ENCODE measurements at places on chromosomes 3 and 15. TPM values are rescaled to one million over a fixed set of nuclear protein-coding genes. Genes with fewer than 3 reads are reported as not detected.

DNA sequence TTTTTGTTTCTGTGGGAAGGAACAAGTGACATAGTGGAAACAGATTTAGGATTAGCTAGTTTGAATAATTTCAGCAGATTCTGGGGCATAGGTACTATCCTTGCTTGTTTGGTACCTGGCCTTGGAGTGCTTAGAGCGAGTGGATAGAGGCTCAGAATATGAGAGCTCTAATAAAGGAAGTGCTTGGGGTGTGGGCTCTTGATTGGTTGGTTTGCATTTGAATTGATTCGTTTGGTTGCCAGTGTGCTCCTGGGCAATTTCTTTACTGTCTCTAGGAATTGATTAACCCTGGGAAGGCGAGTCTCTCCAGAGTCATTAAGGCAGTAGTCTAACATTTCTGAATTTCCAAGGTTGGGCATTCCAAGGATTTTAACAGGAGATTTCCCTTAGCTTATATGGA, 98.0 kb downstream of the DTWD1 start:
- no peak for DNase-seq

GRCh38 chr3:152225201-152225600, 43.5 kb upstream of the MBNL1 start:
- no peak for DNase-seq

The ZNF620 gene
- total RNA-seq, result 0.69 TPM

The DGKG gene
- total RNA-seq, result 0.97 TPM

The ANKUB1 gene
- 0.31 TPM for total RNA-seq

Data from SJSA1 (cell line).